ENCODE measurements at places on chromosomes 6 and 20.

- H3K27me3 ChIP-seq, result peaks cover 11% of the 10 kb centered on the region
- no peak overlapping the region for H3K4me3 ChIP-seq
- no peaks in the 10 kb centered on the region for H3K4me1 ChIP-seq
- no peak overlapping the region for H3K27ac ChIP-seq
Measured at GRCh38 chr20:24598346-24598745, 128.9 kb downstream of the SYNDIG1 start.

- no peak for DNase-seq
- H3K27ac ChIP-seq, result no peak overlapping the region
- H3K36me3 ChIP-seq, result no peaks in the 10 kb centered on the region
Measured at GRCh38 chr20:53937339-53937741, 133.1 kb downstream of the BCAS1 start.

DNA sequence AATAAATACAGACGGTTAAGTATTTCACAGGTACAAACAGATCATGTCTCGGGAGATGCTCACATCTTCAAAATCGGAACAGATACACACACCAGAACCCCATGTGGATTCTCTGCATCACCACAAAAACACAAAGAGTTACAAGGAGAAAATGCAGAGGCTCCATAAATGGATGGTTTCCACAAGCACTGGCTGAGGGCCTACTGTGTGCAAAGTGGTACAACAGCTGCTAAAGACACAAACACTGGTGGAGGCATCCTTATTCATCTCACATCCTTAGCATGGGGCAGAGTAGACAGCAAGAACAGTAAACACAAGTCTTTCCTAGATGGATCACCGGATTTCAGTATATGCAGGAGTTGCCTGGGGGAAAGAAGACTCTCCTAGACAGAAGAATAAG lies 88.8 kb downstream of the DTNBP1 start:
- H3K36me3 ChIP-seq, result peaks cover 5% of the 10 kb centered on the region
- peaks cover 4% of the 10 kb centered on the region for H3K4me1 ChIP-seq
- H3K4me3 ChIP-seq, result no peak overlapping the region
- H3K27me3 ChIP-seq, result no peaks in the 10 kb centered on the region
- no peak for DNase-seq

- no peaks in the 10 kb centered on the region for H3K36me3 ChIP-seq
- peak overlapping the region; percentile 78 for H3K4me3 ChIP-seq
- H3K27ac ChIP-seq, result no peak overlapping the region
- H3K27me3 ChIP-seq, result no peaks in the 10 kb centered on the region
Measured at GRCh38 chr20:31570735-31571617, 34.1 kb upstream of the ID1 start.

- H3K27me3 ChIP-seq, result no peaks in the 10 kb centered on the region
- H3K27ac ChIP-seq, result no peak overlapping the region
- DNase-seq, result peak; percentile 54
Measured at GRCh38 chr6:153312634-153313033, 181.6 kb upstream of the RGS17 start.

- H3K36me3 ChIP-seq, result no peaks in the 10 kb centered on the region
- no peaks in the 10 kb centered on the region for H3K4me1 ChIP-seq
- H3K4me3 ChIP-seq, result no peak overlapping the region
- no peak overlapping the region for H3K27ac ChIP-seq
- H3K27me3 ChIP-seq, result no peaks in the 10 kb centered on the region
Measured at GRCh38 chr6:19470333-19470732, 366.8 kb upstream of the ID4 start.

DNA sequence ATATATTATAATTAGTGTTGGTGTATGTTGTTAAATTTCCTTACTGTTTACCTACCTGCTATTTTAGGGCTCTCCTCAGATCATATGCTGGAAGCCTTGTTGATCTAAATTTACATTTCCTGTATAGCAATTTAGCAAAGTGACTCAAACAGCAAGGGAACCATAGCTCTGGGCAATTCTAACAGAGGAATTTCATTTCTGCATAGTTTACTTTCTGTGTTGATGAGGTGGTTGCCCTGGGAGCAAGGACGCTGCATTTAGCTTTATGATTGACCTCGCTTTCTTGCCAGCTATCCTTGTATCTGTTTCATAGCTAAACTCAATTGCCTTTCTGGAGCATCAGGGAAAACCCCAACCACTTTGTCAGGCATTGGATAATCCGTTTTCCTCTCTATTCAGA lies 810.8 kb downstream of the GRIK2 start:
- no peaks in the 10 kb centered on the region for H3K36me3 ChIP-seq
- no peaks in the 10 kb centered on the region for H3K27me3 ChIP-seq
- no peak overlapping the region for H3K4me3 ChIP-seq
- no peaks in the 10 kb centered on the region for H3K4me1 ChIP-seq

GRCh38 chr20:63172726-63173125 lies 43.2 kb downstream of the YTHDF1 start:
- H3K27ac ChIP-seq, result no peak overlapping the region
- H3K4me3 ChIP-seq, result no peak overlapping the region
- no peak for DNase-seq

GRCh38 chr6:73460056-73460455 lies 1.5 kb upstream of the MTO1 start:
- no peak for DNase-seq
- H3K36me3 ChIP-seq, result peaks cover 10% of the 10 kb centered on the region
- no peaks in the 10 kb centered on the region for H3K27me3 ChIP-seq
- peaks cover 43% of the 10 kb centered on the region for H3K4me1 ChIP-seq
- H3K27ac ChIP-seq, result peak overlapping the region; percentile 93

- H3K4me1 ChIP-seq, result peaks cover 7% of the 10 kb centered on the region
- no peak overlapping the region for H3K4me3 ChIP-seq
- no peaks in the 10 kb centered on the region for H3K36me3 ChIP-seq
- no peaks in the 10 kb centered on the region for H3K27me3 ChIP-seq
- DNase-seq, result no peak
Measured at GRCh38 chr6:31243508-31243907, 28.4 kb downstream of the HLA-C start.

DNA sequence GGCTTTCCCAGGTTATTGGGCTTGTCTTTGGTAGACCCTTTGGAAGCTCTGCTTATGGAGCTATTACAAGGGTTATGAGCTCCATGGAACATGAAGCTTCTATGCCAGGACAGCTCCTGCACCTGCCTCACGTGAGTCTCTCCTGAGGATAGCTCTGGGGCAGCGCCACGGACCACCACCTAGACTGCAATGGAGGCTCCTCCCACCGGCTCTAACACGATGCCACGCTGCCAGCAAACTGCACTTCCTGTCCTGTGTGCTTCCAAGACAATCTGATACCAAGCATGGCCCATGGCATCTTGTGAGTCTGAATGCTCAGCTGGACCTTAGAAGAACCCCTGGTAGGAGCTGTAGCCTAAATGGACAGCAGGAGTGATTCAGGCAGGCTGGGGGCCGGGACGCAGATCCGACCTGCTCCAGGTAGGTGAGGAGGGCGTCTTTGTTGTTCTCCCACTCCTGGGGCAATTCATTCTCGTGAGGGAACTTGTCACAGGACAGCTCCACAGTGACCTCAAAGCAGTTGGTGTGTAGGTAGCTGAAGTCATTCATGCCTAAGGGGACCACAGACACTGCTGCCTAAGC lies 5.5 kb downstream of the CPXM1 start:
- peaks cover under 1% of the 10 kb centered on the region for H3K36me3 ChIP-seq
- H3K27ac ChIP-seq, result no peak overlapping the region
- H3K4me3 ChIP-seq, result no peak overlapping the region
- peaks cover 29% of the 10 kb centered on the region for H3K27me3 ChIP-seq

DNA sequence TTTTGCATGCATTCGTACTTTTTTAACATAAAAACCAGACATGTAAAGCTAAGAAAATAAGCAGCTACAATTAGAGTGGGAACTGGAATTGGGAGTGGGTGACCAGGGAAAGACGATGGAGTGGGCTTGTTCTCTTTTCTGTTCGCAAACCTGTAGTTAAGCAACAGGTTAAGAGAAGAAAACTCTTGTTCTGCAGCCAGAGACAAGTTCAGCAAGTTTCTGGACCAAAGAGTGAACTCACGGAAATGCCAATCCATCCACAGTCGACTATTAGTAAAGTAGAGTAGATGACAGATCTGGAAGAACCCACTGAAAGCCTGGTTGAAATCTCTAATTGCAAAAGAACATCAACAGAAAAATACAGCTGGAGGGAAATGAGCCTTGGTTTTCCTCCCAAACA lies 197.8 kb downstream of the TFAP2A start:
- no peaks in the 10 kb centered on the region for H3K27me3 ChIP-seq
- DNase-seq, result no peak
- no peak overlapping the region for H3K4me3 ChIP-seq
- no peaks in the 10 kb centered on the region for H3K36me3 ChIP-seq
- H3K4me1 ChIP-seq, result no peaks in the 10 kb centered on the region
- no peak overlapping the region for H3K27ac ChIP-seq

DNA sequence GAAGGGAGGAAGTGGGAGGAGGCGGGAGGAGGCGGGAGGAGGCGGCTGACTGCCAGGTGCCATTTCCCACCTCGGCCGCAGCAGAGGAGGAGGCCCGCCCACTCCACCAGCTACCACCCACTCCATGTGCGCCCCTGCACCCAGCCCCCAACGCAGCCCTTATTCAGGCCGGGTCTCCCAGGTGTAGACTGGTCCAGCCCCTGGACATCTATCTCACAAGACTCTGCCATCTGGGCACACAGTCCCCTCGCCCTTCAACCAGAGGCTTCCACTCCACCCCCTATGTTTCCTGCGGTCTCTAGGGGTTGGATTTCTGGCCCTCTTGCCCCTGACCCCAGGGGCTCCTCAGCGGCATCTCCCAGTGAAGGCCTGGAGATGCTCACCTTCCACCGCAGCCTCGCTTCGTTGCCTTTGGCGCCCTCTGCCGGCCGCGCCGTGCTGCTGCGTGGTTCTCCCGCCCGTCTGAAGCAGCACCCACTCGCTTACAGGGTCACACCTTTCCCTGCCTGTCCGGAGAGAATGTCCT lies 32.6 kb upstream of the FAM83D start:
- no peak overlapping the region for H3K4me3 ChIP-seq
- peak overlapping the region; percentile 42 for H3K27ac ChIP-seq
- DNase-seq, result peak; percentile 85
- peaks cover 33% of the 10 kb centered on the region for H3K4me1 ChIP-seq

GRCh38 chr6:27280064-27280539 lies 32.0 kb downstream of the POM121L2 start:
- peaks cover 4% of the 10 kb centered on the region for H3K4me1 ChIP-seq
- H3K36me3 ChIP-seq, result peaks cover 21% of the 10 kb centered on the region
- peaks cover 70% of the 10 kb centered on the region for H3K27me3 ChIP-seq
- peak overlapping the region; percentile 63 for H3K4me3 ChIP-seq
- DNase-seq, result peak; percentile 43

DNA sequence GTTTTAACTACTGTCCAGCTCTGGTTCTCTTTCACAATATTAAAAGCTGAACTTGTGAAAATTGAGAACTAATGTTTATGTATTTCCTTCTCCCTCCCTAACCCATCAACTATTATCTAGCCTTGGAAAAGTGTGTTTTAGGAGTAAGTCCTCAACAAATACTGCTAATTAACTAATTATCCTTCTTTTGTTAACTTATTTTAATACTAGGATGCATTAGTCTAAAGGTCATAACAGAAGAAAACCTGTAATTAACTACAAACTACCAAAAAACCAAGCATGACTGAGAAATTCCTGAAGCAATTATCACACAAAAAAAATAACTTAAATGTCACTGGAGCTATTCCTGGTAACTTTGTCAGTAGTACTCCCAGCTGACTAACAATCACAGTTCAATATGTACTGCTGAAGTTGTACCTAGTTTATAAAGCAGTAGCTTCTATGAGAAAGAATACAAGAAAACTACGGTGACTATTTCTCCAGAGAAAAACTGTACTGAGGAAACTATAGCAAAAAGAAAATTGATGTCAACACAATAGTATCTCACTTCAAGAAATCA lies 301.9 kb downstream of the LAMA2 start:
- DNase-seq, result no peak
- H3K36me3 ChIP-seq, result no peaks in the 10 kb centered on the region
- H3K4me1 ChIP-seq, result no peaks in the 10 kb centered on the region
- H3K4me3 ChIP-seq, result no peak overlapping the region
- H3K27ac ChIP-seq, result no peak overlapping the region

GRCh38 chr6:37024656-37025337 lies 19.3 kb downstream of the FGD2 start:
- H3K27ac ChIP-seq, result peak overlapping the region; percentile 73
- H3K36me3 ChIP-seq, result no peaks in the 10 kb centered on the region
- peak; percentile 82 for DNase-seq
- H3K27me3 ChIP-seq, result no peaks in the 10 kb centered on the region
- H3K4me1 ChIP-seq, result peaks cover 53% of the 10 kb centered on the region
- H3K4me3 ChIP-seq, result no peak overlapping the region

GRCh38 chr6:140082867-140083297 lies 708.4 kb upstream of the CITED2 start:
- no peak overlapping the region for H3K4me3 ChIP-seq
- peaks cover 4% of the 10 kb centered on the region for H3K27me3 ChIP-seq
- no peaks in the 10 kb centered on the region for H3K36me3 ChIP-seq
- no peak for DNase-seq
- no peak overlapping the region for H3K27ac ChIP-seq

GRCh38 chr6:52373151-52373690 lies 11.3 kb downstream of the PAQR8 start:
- H3K4me3 ChIP-seq, result no peak overlapping the region
- peaks cover 13% of the 10 kb centered on the region for H3K36me3 ChIP-seq
- no peak overlapping the region for H3K27ac ChIP-seq
- no peaks in the 10 kb centered on the region for H3K27me3 ChIP-seq
- peaks cover 51% of the 10 kb centered on the region for H3K4me1 ChIP-seq
- DNase-seq, result no peak

- peaks cover 2% of the 10 kb centered on the region for H3K27me3 ChIP-seq
- peaks cover 17% of the 10 kb centered on the region for H3K4me1 ChIP-seq
- no peak overlapping the region for H3K4me3 ChIP-seq
- no peaks in the 10 kb centered on the region for H3K36me3 ChIP-seq
Measured at GRCh38 chr6:107965746-107966145, 7.7 kb upstream of the SEC63 start.

- peak overlapping the region; percentile 88 for H3K27ac ChIP-seq
- H3K36me3 ChIP-seq, result peaks cover 34% of the 10 kb centered on the region
- H3K27me3 ChIP-seq, result no peaks in the 10 kb centered on the region
Measured at GRCh38 chr20:36607586-36608387, 2.2 kb downstream of the RAB5IF start.

GRCh38 chr6:148700741-148701311 lies 46.0 kb upstream of the UST start:
- peaks cover 7% of the 10 kb centered on the region for H3K4me1 ChIP-seq
- H3K27ac ChIP-seq, result no peak overlapping the region
- H3K36me3 ChIP-seq, result no peaks in the 10 kb centered on the region
- H3K27me3 ChIP-seq, result peaks cover 11% of the 10 kb centered on the region
- DNase-seq, result peak; percentile 6

- H3K36me3 ChIP-seq, result no peaks in the 10 kb centered on the region
- H3K27ac ChIP-seq, result no peak overlapping the region
- H3K4me3 ChIP-seq, result no peak overlapping the region
- H3K27me3 ChIP-seq, result peaks cover 2% of the 10 kb centered on the region
- no peaks in the 10 kb centered on the region for H3K4me1 ChIP-seq
- no peak for DNase-seq
Measured at GRCh38 chr20:48897305-48898010, 24.1 kb upstream of the ARFGEF2 start.

GRCh38 chr20:56171087-56172012 lies 77.2 kb upstream of the MC3R start:
- no peak for DNase-seq
- H3K27me3 ChIP-seq, result peaks cover 2% of the 10 kb centered on the region
- no peak overlapping the region for H3K27ac ChIP-seq

GRCh38 chr6:126134491-126134890 lies 148.2 kb downstream of the TRMT11 start:
- H3K27ac ChIP-seq, result no peak overlapping the region
- no peaks in the 10 kb centered on the region for H3K27me3 ChIP-seq
- H3K36me3 ChIP-seq, result peaks cover 23% of the 10 kb centered on the region

All from activated naive CD4-positive, alpha-beta T cell treated with anti-CD3 and anti-CD28 coated beads for 36 hours (primary cell).